Effector CD8-positive, alpha-beta T cell (primary cell): ENCODE measurements at places on chromosomes 11 and 22.

- DNase-seq = peak; percentile 30
Observed at GRCh38 chr22:31272522-31273446, 19.5 kb downstream of the PIK3IP1 start.

DNA sequence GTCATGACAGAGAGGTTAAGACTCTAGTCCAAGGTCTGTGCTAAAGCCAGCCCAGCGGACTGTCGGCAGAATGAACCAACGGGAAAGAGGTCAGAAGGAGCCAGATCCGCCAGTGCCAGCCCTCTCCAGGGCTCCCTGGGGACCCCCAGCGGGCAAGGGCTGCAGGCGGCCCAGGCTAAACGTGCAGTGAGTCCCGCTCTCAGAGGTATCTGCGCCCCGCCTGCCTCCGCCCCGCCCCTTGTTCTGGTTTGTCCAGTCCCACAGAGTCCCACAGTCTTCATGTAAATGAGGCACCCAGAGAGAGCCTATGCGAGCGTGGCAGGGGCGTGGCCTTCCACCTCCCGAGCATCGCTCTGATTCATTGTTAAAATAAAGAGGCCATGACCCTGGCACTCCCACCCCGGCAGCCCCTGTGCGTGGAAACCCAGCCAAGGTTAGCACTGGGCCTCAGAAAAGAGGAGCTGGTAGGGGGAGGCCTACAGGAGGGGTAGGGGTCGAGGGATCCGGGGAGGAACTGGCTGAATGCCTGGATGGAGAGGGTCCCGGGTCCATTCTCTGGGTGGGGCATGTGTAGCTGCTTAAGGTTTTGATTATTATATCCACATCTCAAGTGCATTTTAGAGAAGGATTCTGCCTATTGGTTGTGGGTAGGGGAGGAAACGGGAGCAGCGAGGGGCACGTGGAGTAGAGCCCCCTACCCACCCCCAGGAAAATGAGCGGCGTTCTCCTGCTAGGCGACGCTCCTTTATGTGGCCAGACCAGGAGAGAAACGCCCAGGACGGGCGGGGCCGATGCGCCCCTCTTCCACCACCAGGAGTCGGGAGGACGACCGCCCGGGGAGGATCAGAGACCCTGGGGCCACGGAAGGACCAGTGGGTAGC, at the start of gene TRIOBP:
TRIOBP (plus strand) TSS at position 392 of the 881 bp plus-strand sequence. CDS start 4,318 bp downstream, outside the sequence.
- peak; percentile 72 for DNase-seq

DNA sequence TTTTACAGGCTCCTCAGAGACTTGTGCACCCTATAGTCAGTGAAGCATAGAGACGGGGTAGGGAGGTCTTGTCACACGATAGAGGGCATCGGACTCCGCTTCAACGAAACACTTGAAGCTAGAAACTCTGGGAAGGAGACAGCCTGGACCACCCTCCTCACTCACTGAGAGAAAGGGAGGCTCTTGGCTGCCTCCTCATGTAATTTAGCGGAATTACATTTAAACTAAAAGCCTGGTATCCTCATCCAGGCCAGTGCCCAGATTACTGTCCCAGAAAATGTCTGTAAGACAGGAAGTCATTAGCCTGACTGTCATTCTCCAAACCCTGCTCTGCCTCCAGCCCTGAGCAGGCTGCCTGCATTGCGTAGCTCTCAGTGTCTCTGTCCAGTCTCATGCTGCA, 36.0 kb downstream of the TTLL1 start:
- no peak for DNase-seq

DNA sequence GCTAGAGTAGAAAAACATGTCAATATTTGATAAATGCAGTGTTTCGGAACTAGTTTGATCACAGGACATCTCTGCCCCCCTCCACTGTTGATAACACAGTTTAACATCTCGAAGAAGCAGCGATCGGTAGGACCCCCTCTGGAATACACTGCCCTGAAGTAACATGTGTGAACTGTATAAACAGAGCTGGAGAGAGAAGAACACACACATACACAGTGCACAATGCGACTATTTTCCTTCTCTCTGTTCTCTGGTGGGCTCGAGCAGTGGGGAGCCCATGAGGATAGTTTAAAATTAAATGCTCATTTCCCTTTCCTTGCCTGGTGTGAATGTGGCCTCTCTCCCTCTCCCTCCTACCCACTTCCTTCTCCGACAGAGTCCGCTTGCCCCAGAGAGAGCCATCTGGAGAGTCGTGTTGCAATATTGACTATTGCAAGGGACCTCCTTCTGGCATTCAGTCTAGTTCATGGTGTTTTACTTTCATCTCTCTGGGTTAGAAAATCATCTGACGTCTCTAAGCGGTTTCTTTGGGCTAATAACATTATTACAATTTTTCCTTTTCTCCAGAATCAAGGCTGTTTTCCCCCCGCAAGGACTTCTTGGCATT, 51.6 kb upstream of the BARX2 start:
- no peak for DNase-seq

- no peak for DNase-seq
Observed at GRCh38 chr11:35615921-35616900, 2.0 kb upstream of the FJX1 start.
